ENCODE measurements at places on chromosomes 2 and 18.

GRCh38 chr2:219423652-219424377 is 5.6 kb downstream of the DES start:
- no peak for DNase-seq

DNA sequence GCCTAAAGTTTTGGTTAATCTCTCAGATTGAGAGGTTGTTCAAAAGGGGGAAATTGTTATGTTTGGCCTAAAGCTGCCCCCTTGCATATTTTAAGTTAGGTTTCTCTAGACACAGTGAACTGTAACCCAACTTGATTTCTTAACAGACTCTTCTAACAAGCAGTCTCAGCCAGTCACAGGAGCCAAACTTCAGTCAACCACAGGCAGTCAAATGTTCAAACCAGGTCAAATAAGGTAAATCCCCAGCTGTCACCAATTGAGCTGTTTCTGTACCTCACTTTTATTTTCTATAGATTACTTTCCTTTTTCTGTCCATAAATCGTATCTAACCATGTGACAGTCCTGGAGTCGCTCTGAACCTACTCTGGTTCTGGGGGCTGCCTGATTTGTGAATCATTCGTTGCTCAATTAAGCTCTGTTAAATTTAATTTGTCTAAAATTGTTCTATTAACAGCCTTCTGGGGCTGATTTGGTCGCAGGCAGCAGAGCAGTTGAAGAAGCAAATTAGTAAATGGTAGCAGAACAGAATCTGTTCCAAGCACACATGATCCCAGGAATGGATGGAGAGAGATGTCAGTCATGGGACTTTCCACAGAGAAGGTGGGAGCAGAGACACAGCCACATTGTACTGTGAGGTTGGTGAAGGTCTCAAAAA is 16.4 kb upstream of the NFU1 start:
- no peak for DNase-seq

- no peak for DNase-seq
Measured at GRCh38 chr2:132875193-132875592, 205.2 kb upstream of the LYPD1 start.

- DNase-seq, result no peak
Measured at GRCh38 chr2:172481507-172482262, 54.3 kb downstream of the ITGA6 start.

DNA sequence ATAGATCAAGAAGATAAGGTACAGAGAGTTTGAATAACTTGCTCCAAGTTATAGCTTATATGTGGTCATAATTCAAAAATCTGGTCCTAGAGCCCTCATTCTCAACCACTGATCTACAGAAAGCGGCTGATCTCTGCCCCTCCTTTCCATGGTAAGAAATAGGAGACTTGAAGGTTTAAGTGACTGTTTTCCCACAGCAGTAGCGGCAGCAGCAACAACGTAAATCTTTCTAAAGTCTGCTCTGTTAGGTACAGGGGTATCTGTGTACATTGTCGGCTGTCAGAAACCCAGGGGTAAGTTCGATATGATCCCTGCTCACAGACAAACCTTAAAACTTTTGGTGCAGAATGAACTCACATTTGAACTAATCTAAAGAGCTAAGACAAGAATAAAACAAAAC is 105.4 kb downstream of the EPHA4 start:
- no peak for DNase-seq

DNA sequence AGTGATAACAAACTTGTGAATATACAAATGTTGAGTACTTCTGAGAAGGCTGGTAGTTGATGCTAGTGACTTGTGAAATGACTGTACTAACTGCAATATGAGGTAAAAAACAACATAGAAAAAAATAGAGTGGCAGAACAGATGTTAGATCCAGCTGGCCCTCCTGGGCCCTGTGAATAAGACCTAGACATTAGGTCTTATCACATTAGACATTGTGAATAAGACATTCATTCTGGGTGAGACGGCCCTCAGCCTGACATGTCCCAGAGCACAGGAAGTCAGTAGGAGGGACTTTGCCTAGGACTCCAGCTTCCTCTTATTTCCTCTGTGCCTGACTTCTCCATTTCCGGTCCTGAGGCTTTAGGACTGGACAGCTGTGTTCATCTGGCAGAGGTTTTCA is 22.9 kb downstream of the DOK1 start:
- DNase-seq, result no peak

GRCh38 chr2:151334082-151334815 is 23.1 kb upstream of the TNFAIP6 start:
- DNase-seq, result no peak

DNA sequence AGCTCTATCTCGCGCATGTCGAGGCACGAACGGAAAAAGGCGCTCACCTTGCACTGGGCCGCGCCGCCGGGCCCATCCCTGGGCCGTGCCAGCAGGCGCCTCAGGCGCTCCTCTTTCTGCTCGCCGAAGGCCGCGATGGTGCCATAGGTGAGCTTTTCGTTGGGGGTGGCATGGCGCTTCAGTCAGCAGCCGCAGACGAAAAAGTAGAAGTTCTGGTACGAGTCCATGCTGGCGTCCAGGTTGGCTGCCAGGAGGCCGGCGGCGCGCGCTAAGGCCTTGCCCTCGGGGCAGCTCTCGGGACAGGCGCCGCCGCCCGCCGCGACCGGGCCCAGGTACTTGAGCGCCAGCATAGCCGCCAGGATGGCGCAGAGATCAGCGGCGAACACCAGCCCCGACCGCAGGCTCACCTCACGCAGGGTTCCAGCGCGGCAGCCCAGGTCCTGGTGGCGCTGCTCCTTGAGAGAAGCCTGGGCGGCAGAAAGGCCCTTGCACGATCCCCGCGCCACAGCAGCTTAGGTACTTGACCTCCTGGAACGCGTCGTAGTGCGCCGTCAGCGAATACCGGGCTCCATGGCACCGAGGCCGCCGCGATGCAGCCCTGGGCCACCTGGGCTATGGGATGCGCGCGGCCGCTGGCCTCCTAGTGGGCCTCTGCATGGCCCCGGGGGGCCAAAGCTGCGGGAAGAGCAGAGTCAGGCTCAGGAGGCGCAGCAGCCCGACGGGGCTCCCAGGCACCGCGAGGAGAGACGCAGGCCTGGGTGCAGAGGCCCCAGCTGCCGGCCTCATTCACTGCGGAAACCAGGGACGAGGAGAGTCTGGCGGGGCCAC is 12.8 kb downstream of the ALPG start:
- DNase-seq, result no peak

GRCh38 chr18:76335859-76336640 is 159.0 kb downstream of the ZNF516 start:
- peak; percentile 7 for DNase-seq

DNA sequence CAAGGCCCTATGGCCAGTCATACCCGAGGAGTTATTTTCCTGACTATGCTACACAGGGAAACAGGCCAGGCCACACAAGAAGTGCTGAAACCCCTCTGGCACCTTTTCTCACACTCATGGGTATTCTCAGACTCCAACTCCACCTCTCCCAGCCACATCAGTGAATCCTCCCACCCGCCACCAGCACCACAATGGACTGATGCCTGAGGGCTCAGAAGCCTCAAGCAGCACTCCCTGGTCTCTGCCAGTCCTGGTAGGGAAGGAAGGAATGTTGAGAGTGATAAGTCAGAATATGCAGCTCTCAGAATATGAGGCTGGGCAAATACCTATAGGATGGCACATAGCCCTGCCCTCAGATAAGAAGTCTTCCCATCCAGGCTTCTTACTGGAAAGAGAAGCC is 391.1 kb downstream of the ALK start:
- DNase-seq, result no peak

- no peak for DNase-seq
Measured at GRCh38 chr2:237149425-237149824, 63.7 kb downstream of the COPS8 start.

DNA sequence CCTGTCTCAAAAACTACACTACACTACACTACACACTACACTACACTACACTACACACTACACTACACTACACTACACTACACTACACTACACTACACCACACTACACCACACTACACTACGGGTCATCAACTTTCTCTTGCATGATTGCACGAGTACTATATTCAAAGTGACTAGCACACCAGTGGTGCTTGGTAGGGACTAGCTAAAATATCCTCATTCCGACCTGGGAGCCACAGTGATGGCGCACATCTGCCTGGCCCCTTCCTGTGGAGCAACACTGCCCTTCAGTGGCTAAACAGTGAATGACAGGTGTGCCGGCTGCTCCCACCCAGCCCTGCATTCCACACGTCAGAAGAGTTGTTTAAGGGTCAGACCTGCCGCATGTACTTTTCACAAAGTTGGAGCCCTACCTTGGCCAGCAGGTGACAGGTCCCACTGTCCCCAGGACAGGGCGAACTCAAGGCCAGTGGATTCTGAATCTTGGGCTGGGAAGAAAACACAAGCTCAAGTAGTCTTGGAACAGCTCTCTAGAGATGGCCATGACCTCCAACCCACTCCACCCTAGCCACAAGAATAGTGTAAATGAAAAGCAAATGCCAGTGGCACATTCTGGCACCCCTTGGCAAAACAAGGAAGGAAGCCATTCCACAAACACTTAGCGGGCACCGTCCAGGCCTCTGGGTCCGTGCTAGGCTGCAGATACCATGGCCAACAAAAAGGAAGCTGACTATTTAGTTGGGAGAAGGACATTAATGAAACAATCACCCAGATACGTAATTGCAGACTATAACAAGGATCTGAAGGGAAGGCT is 79.7 kb upstream of the MSH2 start:
- DNase-seq, result peak; percentile 39

DNA sequence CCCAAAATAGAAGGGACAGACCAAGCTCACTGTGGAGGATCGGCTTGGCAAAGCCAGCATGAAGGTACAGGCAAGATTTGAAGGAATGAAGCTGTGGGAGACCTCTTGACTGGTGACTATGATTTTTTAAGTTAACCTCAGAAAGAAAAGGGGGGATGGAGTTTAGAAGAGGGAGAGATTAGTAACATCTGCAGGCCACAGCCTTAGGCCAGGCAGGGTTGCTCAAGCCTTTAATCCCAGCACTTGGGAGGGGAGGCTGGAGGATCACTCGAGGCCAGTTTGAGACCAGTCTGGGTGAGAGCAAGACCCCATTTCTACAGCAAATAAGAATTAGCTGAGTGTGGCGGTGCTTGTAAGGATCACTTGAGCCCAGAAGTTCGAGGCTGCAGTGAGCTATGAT is 46.6 kb downstream of the ZNF532 start:
- DNase-seq, result no peak

DNA sequence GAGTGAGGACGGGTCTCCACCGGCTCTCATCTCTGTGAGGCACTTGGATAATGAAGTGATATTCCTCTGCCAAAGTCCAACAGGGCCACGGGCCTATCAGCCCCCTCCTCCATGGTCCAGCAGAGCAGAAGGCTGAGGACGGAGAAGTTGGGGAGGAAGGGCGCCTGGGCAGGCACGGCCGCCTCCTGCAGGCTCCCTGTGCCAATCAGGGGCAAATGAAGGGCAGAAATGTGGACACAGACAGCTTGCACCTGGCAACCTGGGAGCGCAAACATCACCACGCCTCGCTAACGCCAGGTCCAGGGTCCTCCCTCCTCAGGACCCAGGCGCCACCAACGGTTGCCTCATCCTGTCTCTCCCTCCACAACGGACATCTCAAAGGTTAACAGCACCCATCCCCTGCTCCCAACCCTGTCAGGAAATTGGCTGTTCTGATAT is 24.3 kb downstream of the SMAD7 start:
- DNase-seq, result no peak

DNA sequence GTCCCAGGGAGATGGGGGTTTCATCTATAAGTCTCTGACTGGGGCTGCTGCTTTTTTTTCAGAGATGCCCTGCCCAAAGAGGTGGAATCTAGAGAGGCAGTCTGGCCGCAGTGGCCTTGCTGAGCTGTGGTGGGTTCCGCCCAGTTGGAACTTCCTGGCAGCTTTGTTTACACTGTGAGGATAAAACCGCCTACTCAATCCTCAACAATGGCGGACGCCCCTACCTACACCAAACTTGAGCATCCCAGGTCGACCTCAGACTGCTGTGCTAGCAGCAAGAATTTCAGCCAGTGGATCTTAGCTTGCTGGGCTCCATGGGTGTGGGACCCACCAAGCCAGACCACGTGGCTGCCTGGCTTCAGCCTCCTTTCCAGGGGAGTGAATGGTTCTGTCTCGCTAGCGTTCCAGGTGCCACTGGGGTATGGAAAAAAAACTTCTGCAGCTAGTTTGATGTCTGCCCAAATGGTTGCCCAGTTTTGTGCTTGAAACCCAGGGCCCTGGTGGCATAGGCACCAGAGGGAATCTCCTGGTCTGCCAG is 152.6 kb upstream of the CYP26B1 start:
- no peak for DNase-seq

DNA sequence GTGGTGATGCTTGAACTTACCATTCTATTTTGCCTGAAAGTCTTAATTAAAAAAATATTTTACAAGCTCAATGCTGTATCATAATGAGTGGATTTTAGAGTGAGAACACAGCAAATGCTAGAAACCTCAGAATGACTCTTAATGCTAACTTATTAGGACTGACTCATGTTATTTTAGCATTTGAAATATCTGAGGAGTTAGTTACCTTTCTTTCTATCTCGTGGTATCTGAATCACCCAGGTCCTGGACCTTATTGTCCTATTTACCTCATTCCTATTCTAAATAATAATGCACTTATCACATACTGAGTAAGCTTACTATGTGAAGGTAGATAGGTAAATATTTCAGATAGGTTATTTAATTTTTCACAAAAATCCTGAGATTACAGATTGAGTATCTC is 70.7 kb downstream of the SOS1 start:
- no peak for DNase-seq

DNA sequence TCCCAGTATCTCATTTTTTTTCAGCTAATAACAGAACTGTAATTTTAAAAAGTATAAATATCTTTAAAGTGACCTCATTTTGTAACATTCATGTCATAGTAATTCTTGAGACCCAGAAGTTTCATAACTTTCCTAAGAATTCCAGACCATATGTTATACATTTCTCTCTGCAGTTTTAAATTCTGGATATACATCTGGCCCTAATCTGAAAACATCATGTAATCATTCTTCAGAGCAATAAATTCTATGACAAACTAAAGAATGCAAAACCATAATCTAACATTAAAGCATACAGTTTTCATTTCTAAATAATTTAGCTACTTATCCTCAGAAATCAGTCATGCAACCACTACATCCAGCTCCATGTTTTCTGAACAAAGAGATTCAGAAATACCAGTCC is 198.3 kb upstream of the SLC35G4 start:
- DNase-seq, result no peak

- DNase-seq, result no peak
Measured at GRCh38 chr2:231207734-231208133, 9.3 kb downstream of the ARMC9 start.

DNA sequence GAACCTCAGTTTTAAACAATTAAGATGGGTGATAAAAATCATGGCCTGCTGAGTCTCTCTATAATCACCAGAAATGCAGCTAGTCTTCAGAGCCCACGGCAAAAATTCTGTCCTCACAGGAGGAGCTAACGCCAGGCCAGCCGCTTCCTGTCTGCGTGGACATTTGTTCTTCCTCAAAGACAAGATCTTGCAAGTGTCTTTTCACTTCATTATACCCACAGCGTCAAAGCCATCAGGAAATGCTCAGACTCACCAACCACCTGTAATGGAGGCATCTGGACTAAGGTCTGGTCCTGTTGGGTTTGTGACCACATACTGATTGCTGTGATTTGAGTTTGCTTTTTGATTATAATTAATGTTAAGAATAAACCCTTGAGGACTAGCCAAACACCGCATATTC is 473.8 kb upstream of the MC4R start:
- DNase-seq, result no peak
